Lower lobe of right lung (tissue), 2 donors: ENCODE measurements at places on chromosomes 5 and 9. TPM values are rescaled to one million over a fixed set of nuclear protein-coding genes. Genes with fewer than 3 reads are reported as not detected.

Gene COL23A1
- 1.2 TPM for total RNA-seq

Gene MARVELD2
- total RNA-seq = 26.2 TPM

DNA sequence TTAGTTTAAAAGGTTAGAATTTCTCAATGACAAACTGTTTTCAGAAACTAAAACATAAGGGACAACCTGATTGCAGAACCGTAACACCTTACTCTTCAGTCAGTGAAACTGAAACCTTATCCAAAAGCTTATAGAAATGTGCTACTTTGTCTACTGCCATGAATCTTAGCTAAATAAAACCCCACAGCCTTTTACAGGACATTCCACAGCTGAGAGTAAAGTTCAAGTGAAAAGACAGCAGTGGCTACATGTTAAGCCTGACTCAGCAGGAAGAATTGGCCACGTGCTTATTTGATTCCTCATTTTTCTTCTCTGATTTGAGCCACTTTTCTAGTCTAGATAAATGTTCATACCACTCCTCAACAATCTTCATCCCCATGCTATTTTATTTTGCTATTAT is 278.7 kb upstream of the ISL1 start:
- no peak overlapping the region for H3K4me3 ChIP-seq
- no peaks in the 10 kb centered on the region for H3K36me3 ChIP-seq
- no peak for DNase-seq
- H3K27ac ChIP-seq = no peak overlapping the region

Gene CDX1
- not detected for total RNA-seq

GRCh38 chr5:67576112-67576511 is 379.5 kb upstream of the CD180 start:
- no peak overlapping the region for H3K4me3 ChIP-seq
- peaks cover 10% of the 10 kb centered on the region for H3K4me1 ChIP-seq
- no peaks in the 10 kb centered on the region for H3K27me3 ChIP-seq
- no peaks in the 10 kb centered on the region for H3K36me3 ChIP-seq

DNA sequence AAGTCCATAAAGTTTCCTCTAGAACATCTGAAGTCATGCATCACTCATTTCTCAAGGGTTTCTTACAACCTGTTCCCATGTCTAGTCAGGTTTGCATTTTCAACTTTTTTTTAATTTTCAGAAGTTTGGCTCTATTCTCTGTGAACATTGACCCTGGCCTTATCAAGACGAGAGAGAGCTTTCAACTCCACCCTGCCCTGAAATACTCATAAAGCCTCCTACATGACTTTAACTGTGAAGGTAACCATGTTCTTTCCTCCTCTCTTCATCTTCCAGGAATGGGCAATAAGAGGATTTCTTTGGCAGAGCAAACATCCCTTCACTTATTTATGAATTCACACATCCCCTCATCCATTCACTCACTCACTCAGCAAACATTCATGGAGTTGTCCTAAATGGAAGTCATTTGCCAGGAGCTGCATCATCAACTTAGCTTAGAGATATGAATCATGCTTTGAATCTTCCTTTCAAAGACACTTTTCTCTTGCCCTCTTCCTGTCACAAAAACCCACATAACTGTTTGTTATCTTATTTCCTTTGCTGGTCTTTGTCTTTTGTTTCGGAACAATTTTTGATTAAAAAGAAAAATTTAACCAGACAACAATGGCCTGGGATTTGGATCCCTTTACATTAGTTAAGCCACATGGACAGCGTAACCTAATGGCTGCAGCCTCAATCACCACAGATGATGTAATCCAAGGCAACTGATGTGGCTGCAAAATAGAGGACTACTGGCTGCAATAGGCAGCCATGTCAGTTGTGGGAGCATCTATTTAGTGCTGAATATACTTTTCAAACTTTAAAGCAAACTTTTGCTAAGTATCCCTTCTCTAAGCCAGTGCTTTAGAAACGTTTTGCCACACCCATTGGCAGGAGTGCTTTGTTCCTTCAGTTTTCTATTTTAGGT is 43.0 kb upstream of the GNAQ start:
- H3K27me3 ChIP-seq = no peaks in the 10 kb centered on the region
- H3K4me1 ChIP-seq = peaks cover 5% of the 10 kb centered on the region
- no peak for DNase-seq
- no peaks in the 10 kb centered on the region for H3K36me3 ChIP-seq
- no peak overlapping the region for H3K27ac ChIP-seq

Gene FBXL17
- total RNA-seq = 17.1 TPM

GRCh38 chr5:170306381-170306831 is 8.8 kb upstream of the LCP2 start:
- H3K36me3 ChIP-seq = no peaks in the 10 kb centered on the region
- H3K27me3 ChIP-seq = no peaks in the 10 kb centered on the region
- H3K4me1 ChIP-seq = peaks cover 66% of the 10 kb centered on the region
- no peak overlapping the region for H3K4me3 ChIP-seq
- no peak for DNase-seq

DNA sequence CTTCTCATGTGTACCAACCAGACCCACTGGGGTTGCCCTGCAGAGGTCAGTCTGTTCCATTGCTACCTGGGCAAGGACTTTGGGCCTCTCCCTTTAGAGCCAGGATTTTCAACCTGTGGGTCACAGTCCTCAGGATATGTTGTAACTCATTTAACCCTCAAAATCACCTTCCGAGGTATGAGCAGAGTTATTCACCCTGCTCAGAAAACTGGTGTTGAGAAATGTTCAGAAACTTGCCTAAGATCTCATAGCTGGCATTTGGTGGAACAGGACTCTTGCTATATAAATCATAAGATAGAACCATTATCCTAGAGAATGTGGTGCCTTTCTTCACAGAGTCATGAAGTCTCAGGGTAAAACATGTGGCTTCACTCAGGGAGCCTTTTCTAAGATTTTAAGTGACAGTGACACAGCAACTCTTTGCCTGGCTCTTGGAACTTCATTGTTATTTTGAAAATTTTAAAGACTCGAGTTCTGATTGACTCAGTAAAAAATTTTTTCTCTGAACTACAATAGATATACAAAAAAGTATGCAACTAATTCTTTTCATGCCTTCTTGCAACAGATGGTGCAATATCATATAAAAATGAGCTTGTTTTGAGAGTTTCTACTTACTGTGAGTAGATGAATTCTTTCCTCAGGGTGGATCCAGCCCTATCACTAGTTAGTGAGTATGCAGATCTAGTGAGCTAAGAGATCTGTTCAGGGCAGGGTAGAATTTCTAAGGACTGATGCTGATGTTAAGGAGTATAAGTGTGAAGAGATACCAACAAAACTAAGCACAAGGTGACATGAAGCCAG is 29.5 kb downstream of the CAST start:
- H3K27ac ChIP-seq = no peak overlapping the region
- peaks cover 14% of the 10 kb centered on the region for H3K36me3 ChIP-seq
- DNase-seq = no peak
- H3K27me3 ChIP-seq = no peaks in the 10 kb centered on the region
- H3K4me1 ChIP-seq = peaks cover 6% of the 10 kb centered on the region

DNA sequence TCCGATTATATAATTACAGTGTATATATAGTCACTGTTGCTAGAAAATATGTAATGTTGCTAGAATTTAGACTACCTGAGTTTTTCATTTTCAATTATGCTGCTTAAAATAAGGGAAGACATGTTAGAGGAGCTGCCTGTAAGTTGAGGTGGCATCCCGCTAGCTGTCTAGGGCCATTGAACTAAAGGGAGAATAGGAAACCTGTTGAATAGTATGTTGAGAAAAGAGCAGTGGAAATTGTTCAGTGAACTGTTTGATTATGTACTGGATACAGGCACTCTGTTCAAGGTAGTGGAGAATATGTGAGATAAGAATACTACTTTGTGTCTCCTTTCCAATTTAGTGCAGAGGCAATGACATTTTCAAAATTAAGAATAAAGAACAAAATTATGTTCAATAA is 89.6 kb downstream of the CSNK1G3 start:
- H3K27ac ChIP-seq = no peak overlapping the region
- DNase-seq = no peak
- H3K36me3 ChIP-seq = peaks cover 10% of the 10 kb centered on the region
- no peaks in the 10 kb centered on the region for H3K4me1 ChIP-seq

- no peak overlapping the region for H3K4me3 ChIP-seq
- H3K27me3 ChIP-seq = no peaks in the 10 kb centered on the region
- DNase-seq = no peak
- H3K36me3 ChIP-seq = no peaks in the 10 kb centered on the region
- H3K27ac ChIP-seq = no peak overlapping the region
Measured at GRCh38 chr9:107927276-107927675, 437.7 kb upstream of the KLF4 start.

DNA sequence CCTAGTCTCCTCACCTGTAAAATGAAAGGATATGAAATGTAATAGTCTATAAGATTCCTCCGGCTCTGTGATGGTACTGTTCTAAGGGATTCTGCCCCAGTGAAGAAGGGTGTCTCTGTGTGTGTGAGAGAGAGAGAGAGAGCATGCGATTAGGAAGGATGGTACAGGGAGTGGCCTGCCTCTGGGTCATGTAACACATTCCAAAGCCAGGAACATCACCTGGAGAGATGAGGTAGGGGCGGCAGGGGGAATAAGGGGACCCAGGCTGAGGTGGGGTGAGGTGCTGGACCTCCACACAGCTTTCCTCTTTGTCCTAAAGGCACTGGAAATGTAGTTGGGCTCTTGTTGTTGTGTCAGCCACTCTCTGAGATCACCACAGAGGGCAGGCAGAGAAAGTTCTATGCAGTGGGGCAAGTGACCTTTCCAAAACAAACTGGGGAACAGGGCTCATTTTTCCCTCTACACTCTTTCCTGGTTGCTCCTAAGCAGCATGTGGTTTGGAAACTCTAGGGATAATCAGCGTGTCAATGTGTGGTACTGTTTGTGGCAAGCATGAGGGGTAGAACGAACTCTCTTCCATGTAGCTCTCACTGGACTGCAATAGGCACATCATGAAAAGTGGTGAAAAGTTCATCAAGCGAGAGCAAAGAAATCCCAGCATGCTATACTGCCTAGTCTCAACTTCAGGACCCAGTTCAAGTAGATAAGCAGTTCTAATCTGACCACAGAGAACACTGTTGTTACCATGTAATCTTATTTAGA is 65.0 kb downstream of the SEMA6A start:
- no peak overlapping the region for H3K4me3 ChIP-seq
- H3K4me1 ChIP-seq = peaks cover 12% of the 10 kb centered on the region
- DNase-seq = no peak

DNA sequence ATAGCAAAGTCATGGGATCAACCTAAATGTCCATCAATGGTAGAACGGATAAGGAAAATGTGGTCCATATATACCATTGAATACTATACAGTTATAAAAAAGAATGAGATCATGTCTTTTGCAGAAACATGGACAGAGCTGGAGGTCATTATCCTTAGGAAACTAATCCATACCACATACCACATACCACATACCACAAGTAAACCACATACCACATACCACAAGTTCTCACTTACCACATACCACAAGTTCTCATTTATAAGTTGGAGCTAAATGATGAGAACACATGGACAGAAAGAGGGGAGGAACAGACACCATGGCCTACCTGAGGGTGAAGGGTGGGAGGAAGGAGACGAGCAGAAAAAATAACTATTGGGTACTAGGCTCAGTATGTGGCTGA is 154.6 kb upstream of the GHR start:
- no peaks in the 10 kb centered on the region for H3K4me1 ChIP-seq
- no peak overlapping the region for H3K4me3 ChIP-seq
- no peak overlapping the region for H3K27ac ChIP-seq
- no peak for DNase-seq
- no peaks in the 10 kb centered on the region for H3K27me3 ChIP-seq

Gene OSTF1
- total RNA-seq = 91.2 TPM

Gene CCL27
- not detected for total RNA-seq

DNA sequence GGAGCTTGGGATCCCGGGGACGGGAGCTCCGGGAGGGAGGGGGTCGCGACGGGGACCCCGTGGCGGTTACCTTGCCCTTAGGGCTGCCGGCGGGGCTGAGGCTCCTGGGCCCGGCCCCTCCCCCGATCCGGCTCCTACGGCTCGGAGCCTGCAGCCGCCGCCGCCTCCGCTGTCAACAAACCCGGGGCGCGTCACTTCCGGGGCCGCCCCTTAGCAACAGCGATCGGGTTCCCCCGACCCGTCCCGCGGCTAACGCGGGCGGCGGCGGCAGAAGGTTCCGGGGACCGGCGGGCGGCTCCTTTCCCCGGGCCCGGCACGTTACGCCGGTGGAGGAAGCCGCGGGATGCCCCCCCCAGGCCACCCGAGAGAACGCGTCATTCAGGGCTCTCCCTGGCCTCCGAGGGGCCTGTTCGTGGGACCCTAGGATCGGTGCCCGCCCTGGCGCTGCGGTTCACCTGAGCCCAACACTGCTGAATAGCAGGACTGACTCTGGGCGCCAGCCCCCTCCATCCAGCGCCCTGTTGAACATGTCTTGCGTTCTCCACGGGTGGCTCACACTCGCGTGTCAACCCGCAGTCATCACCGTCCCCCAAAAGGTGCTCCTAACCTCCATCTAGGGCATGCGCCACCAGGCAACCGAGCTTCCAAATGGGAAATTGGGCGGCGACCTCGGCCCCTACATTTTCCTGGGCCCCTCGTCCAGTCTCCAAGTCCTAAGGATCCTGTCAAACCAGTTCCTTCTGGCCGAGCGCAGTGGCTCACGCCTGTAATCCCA is at the start of gene ZER1:
TSS of gene ZER1 (minus strand) at position 183 of the 775 bp plus-strand sequence. CDS start 16,362 bp downstream, outside the sequence.
- H3K4me3 ChIP-seq = peak within 1 kb of the TSS; percentile 90
- peaks cover 24% of the 10 kb centered on the region for H3K4me1 ChIP-seq
- H3K27me3 ChIP-seq = no peaks in the 10 kb centered on the region
- DNase-seq = peak; percentile 97

DNA sequence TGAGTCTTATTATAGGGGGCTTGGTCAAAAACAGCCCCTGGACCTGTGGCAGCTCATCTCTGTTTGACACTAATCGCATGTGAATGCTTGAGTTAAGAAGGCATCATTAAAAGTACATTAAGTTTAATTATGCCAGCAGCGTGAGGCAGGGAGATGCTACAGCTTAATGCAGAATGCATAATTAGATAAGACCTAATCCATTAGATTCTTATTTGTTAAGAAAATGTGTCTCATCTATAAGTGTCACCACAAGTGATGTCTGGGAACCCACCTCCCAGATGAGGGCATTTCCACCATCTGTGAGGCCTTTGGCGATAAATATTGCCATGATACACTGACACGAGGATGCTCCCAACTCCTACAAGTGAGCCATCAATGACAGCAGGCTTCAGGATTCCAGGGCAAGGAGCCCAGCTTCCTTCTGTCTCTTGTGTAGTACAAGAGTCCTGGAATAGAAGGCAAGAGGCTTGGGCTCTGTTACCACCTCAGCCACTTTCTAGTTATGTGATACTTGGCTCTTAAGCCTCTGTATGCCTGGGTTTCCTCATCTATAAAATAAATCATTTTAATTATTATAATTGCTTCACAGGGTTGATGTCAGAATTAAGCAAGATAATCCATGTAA is 202.7 kb downstream of the FAM114A2 start:
- no peaks in the 10 kb centered on the region for H3K27me3 ChIP-seq
- no peak overlapping the region for H3K27ac ChIP-seq
- DNase-seq = no peak
- no peak overlapping the region for H3K4me3 ChIP-seq
- H3K4me1 ChIP-seq = no peaks in the 10 kb centered on the region

Gene CTXN3
- not detected for total RNA-seq

Gene TMCO6
- 12.3 TPM for total RNA-seq
